NCI-H510A (cell line): ENCODE measurements at places on chromosomes 11 and 22.

- no peak for DNase-seq
Observed at GRCh38 chr11:121426476-121427399, 25.4 kb upstream of the SORL1 start.

- DNase-seq, result no peak
Observed at GRCh38 chr22:43901976-43902643, 10.3 kb upstream of the PNPLA5 start.

GRCh38 chr11:2432171-2432621 lies 12.1 kb downstream of the TRPM5 start:
- no peak for DNase-seq

- DNase-seq, result no peak
Observed at GRCh38 chr11:70033711-70034070, 44.4 kb upstream of the ANO1 start.

DNA sequence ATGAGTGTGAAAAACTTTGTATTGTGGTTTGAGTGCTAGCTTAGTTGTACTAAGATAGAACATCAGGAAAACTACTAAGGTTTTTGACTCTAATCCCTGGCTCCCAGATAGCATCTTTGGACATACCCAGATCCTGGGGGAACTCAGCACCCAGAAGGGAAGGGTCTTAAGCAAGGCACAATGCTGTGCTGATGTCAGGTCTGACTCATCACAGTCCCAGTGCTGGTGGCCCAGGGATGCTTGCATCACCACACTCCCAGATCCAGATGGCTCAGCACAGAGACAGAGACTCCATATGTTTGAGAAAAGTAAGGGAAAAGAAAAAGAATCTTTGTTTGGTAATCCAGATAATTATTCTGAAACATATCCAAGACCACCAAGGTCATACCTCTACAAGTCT lies 18.3 kb upstream of the OR56A3 start:
- DNase-seq, result no peak

- no peak for DNase-seq
Observed at GRCh38 chr22:49525801-49526535, 301.7 kb downstream of the BRD1 start.

DNA sequence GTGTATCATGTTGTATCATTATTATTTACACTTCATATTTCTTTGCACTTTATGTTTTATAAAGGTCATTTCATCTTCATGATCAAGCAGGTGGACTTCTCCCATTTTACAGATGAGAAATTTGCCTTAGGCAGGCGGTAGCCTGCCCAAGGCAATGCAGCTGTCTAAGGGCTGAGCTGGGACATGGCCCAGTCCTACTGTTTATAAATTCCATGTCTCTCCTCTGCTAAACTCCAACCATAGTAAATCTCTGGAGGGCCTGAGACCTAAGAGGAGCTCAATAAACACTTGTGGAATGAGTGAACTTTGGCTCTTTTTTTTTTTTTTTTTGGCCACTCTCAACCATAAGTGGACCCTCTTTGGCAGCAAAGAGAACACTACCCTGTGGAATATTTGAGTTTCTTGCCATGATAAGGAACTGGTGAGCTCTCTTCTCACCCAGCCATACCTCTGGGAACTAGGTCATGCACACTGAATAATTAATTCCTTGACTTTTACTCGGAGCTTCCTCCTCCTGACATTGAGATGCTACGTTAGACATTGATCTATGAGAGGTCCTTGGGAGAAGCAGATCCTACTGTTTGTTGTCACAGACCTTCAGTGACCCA lies 29.9 kb downstream of the MICAL2 start:
- no peak for DNase-seq

DNA sequence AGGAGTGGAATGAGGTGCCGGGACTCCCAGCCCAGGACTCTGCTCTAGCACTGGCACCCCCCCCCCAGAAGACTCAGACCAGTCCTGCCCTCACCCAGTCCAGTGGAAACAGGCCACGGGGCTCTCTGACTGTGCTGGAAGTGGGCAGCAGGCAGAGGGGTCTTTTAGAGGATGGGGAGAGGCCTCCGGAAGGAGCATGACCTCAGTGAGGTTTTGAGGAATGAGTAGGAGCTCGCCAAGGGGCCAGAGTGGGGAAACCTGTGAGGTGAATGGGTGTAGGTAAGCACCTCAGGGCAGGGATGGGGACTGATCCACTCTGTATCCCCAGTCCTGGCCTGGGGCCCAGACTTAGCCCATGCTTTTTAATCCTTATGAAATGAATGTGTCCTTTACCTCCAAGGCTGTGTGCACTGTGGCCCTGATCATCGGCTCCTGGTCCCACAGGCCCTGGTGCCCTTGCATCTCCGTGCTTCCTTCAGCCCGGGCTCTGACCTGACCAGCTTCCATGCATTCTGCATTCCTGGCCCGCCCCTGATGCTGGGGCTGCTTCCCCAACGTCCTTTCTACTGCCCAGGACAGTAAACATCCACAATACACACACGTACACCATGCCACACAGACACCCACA lies 24.4 kb upstream of the RFPL3 start:
- DNase-seq, result no peak

- no peak for DNase-seq
Observed at GRCh38 chr11:46001448-46001914, 79.0 kb downstream of the LARGE2 start.

- DNase-seq, result no peak
Observed at GRCh38 chr11:33635161-33635560, 65.5 kb downstream of the C11orf91 start.

GRCh38 chr11:110473706-110474105 lies 44.0 kb downstream of the FDX1 start:
- DNase-seq, result no peak

- no peak for DNase-seq
Observed at GRCh38 chr11:68770781-68771180, 19.5 kb upstream of the TESMIN start.

- peak; percentile 18 for DNase-seq
Observed at GRCh38 chr11:113615098-113615497, 91.0 kb downstream of the TMPRSS5 start.

GRCh38 chr11:5705688-5706087 lies 16.1 kb downstream of the TRIM22 start:
- DNase-seq, result no peak

- no peak for DNase-seq
Observed at GRCh38 chr11:46333394-46333947, 13.8 kb upstream of the DGKZ start.

DNA sequence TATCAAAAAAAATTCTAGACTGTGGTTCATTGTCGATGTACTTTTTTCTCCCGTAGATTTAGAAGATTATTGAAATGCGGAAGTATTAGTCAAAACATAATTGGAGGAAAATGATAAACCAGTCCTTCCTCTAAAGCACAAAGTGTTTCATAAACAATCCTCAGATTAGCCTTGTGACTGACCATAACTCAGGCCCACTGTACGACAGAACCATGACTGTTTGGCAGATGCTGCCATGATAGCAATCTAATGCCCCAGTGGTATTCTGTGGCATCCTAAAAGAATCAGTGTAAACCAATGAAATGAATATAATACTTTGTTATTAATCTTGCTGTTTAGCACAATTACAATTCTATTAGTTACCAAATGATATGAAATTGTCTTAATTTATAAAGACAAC lies 127.0 kb upstream of the CTSC start:
- DNase-seq, result no peak

- peak; percentile 53 for DNase-seq
Observed at GRCh38 chr11:110430267-110431050, 711 bp downstream of the FDX1 start.

DNA sequence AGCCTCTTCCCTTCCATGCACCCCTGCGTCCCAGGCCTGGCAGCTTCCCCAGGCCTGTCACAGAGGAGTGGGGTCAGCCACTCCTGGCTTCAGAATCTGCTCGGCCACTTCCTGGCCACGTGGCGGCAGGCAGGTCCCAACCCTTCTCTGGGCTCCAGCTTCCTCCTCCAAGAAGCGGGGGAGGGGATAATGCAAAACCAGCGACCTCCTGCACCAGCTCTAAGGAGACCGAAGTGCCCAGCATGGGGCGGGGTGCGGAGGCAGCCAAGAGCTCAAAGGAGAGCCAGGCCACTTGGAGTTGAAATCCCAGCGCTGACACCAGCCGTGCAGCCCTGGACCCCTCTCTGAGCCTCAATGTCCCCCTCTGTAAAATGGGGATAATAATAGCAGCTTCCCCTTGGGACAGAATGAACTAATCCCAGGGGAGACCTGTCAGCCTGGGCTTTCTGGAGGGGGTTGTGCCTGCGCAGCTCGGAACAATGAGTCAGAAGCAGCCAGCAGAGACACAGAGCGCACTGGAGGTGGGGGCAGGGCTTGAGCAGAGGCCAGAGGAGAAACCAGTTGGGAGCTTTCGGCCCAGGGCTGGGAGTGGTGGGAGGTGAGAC lies 22.8 kb upstream of the PICK1 start:
- no peak for DNase-seq

- DNase-seq, result no peak
Observed at GRCh38 chr11:46210133-46210636, 67.3 kb upstream of the CREB3L1 start.

DNA sequence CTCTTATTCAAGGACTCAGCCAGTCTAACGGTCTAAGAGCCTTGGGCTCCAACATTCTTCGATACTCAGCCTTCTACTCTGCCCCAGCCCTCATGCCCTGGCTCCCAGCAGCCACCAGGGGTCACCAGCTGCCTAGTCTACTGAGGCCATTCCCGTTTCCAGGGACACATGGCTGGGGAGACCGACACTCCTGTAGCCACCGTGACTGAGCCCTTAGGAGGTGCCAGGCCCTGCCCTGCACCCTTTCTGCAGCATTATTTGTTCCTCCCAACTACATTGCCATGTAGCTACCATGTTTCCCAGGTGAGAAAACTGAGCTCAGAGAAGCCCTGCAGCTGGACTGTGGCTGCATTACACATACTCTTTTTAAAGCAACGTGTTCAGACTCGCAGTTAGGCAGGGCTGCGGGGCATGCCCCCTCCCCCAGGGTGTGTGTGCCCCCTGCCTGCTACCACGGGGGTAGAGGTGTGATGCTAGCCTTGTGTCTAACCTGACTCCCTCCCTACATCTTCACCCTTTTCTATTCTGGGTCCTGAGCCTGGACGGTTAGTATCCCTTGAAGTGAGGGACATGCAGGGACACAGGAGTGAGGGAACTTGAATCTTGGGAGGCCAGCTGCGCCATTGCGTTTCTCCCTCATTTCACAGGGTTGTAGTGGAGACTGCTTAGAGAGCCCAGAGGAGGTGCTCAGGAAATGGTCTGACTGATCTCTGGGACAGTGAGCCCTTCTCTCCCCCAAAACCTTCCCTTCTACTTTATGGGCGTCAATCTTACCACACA lies 17.5 kb downstream of the ATG16L2 start:
- DNase-seq, result peak; percentile 33

- no peak for DNase-seq
Observed at GRCh38 chr11:111911563-111912401, at the start of gene CRYAB. CRYAB (minus strand) TSS chr11:111911770; CDS start chr11:111911724, 46 bp downstream.

DNA sequence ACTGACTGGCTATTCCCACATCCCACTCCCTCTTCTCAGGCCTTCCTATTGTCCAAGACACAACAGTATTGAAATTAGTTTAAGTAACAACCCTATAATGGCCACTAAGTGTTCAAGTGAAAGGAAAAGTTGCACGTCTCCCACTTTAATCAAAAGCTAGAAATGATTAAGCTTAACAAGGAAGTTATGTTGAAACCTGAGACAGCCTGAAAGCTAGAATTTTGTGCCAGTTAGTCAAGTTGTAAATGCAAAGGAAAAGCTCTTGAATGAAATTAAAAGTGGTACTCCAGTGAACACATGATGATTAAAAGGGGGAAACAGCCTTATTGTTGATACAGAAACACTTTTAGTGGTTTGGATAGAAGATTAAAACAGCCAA lies 332.7 kb downstream of the CASP12 start:
- no peak for DNase-seq

DNA sequence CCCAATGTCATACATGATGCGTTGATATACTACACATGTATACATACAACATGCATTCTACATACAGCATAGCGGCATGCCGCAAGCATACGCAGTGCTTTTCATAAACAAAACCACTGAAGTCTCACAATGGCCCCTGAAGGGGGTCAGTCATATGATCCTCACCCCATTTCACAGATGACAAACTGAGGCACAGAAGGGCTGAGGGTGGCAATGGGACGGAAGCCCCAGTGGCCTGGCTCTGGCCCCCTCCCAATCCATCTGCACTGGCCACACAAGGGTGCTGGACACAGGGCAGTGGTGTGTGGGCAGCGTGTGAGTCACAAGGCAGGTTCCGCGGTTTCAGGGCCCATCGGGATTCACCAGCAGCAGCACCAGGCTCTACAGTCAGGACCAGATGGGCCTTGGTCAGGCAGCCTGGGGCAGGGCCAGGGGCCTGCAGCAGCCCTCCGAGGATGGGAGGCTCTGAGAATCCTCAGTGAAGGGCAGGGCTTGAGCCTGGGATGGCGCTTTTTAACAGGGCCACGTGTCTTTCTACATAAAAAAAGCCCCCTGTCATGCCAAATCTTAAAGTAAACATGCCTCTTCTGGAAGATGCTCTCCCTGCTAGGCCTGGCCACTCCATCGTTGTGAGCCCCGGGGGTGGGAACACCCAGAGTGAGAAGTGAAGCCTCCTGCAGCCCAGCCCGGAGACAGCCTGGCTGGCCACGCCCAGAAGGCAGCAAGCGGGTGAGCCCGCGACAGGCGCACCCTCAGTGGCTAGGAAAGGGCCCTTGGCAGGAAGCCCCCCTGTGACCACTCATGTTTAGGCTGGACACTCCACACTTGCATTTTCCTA lies 206.5 kb downstream of the CTTN start:
- DNase-seq, result no peak

- no peak for DNase-seq
Observed at GRCh38 chr11:68372114-68372513, 59.7 kb downstream of the LRP5 start.

DNA sequence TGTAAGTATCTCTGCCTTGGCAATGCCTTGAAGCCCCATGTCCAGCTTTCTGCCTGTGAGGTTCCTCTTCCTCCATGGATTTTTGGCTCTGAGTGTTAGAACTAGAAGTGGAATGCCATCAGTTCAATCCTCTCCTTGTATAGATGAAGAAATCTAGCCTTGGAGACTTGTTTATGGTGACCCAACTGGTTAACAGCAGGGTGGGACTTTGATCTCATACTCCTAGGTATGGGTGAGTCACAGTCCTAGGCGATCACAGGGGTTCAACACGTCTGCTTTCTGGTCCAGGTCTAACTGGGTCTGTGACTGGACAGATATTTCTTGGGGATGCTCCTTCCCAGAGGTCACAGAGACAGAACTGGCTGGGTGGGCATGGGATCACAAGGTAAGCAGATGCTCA lies 9.2 kb upstream of the MTFP1 start:
- no peak for DNase-seq

DNA sequence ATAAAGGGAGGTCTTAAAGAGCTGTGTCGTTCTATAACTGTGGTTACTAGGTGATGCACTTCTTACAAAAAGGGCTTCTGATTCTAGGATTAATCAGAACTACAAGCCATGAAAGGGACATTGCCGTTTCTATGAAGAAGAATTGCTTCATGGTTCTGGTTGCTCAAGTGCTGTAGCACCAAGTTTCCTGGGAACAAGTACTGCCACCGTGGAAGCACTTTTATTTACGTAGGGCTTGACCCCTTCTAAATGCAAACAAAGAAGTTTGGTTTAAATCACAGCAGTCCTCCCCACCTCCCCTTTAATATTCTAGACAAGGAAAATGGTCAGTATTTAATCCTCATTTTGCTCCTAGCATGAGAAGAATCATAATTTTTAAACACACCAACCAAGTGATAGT lies 9.8 kb downstream of the YAP1 start:
- DNase-seq, result no peak

GRCh38 chr11:78645226-78646202 lies 70.8 kb upstream of the NARS2 start:
- DNase-seq, result peak; percentile 2
